Fibroblast of skin of right quadriceps (primary cell): ENCODE measurements at places on chromosomes 3 and 15.

GRCh38 chr3:87191175-87191574 is 35.9 kb upstream of the CHMP2B start:
- no peak for DNase-seq

DNA sequence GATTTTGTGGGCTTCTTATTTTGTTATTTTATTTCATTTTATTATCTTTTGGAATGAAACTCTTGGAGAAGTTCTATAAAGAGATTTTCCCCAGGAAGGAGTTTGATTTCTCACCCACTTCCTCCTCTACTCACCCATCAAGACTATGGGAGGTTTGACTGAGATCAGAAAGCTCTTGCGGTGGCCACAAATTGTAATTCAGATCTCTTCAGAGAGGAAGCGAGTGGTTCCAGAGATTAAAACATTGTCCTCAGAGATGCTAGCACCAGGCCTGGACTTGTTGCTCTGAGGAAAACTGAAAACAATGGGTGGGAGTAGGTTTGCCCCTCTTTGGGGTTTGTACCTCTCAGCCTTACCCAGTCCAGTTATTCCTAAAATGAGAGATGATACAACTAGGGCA is 8.1 kb upstream of the MUC13 start:
- no peak for DNase-seq

DNA sequence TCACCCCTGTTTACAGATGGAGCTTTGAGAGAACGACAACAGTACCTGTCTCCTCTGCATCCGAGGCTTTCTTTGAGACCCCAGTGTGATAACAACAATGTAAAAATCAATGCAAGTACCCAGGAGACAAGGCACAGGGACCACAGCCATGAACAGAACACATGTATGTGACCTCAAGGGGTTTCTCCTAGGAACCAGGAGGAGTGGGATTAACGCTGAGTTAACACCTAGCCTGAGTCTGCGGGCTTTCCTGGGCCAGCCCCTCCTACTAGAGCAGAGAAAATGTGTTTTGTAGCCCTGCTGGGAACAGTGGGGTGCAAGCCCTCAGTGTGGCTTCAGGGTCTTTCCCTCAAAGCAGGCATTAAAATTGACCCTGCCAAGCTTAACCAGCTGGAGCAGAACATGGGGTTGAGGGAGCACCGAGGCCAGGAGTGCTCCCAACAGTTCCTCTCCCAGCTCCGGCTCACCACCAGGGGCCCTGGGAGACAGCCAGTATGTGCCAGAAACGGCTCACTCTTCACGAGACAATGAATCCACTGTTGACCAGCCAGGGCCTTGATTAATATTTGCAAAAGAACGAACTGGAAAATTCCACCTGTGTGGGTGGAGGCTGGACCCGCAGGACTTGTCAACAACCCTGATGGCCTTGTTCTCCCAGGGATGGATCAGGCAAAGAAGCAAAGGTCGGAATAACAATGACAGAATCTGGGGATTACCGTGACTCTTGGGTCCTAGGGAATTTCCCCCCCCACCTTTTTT is 3.6 kb downstream of the CHDH start:
- DNase-seq: no peak

DNA sequence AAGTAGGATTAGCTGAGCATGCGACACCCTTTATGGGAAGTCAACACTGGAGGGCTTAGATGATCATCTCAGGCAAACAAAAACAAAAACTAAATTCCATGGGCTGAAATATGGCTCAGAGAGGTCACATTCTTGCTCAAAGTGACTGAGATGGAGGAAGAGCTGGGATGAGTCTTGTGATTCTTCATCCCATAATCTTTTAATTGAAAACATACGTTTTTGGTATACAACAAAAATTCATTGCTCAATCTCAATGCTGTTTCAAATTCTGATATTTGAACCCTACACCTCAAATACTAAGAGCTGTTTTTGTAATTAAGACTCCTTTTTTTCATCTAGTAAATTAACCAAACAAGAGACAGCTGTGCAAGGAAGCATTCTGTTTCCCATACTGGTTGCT is 257.0 kb downstream of the NR1D2 start:
- DNase-seq: peak; percentile 78

DNA sequence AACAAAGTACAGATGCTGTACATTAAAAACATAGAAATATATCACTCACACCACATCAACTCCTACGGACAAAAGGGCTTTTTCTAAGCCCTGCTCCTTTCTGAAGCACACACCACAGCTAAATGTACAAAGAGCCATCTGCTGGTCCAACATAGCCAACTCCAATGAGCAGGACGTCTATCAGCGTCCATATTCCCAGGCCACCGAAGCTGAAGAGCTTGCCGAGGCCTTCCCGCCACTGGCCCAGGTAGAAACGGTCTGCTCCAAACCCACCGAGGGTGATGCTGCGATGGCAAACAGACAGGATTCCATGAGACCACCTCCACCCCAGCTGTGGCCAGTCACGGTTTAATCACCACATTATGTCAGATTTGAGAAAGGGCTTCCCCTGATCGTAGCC is 9.8 kb downstream of the TM2D3 start:
- DNase-seq: no peak

DNA sequence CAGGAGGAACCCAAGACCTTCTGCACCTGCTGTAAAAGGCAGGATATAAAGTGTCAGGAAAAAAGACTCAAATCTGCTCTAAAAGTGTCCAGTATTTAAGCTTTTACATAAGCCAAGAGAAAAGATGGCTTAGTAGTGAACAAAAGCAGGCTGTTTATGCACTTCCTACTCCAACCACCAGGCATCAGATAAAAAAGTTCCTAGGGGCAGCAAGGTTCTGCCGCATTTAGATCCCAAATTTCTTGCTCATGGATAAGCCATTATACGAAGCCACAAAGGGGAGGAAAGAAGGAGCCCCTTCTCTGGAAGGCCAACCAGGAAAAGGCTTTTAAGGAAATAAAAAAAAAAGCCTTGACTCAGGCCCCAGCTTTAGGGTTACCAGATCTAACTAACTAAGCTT is 10.6 kb upstream of the SLC9C1 start:
- no peak for DNase-seq

GRCh38 chr3:4895838-4896237 is 83.4 kb upstream of the BHLHE40 start:
- no peak for DNase-seq

GRCh38 chr3:184352149-184352785 is 9.1 kb downstream of the CLCN2 start:
- DNase-seq: no peak
